CD14-positive monocyte (primary cell): ENCODE measurements at places on chromosomes 11 and 22.
A peak's percentile ranks its signal among the peaks of the same experiment; 100 is the strongest.

DNA sequence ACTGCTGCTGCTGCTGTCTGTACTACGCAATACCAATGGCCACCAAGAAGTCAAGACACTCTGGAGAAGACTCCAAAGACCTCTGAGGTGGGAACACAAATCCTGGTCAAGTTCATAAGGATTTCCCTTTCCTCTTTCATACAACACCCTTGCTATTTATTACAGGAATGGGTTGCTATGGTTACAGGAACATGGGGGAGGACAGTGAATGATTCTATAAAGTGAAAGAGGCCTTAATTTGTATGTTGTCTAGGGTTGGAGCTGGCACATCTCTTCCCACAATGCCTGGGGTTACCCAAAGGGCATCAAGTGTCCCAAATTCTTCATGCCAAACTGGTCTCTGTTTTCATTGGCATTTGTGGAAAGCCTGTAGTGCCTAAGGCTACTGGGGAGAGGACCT is 11.4 kb upstream of the SEC14L3 start:
- no peak for DNase-seq

- DNase-seq: peak; percentile 28
Observed at GRCh38 chr11:36702330-36703054, 104.5 kb upstream of the RAG2 start.

- DNase-seq: peak; percentile 84
Observed at GRCh38 chr11:44916331-44916730, 34.4 kb downstream of the TP53I11 start.

- no peak for DNase-seq
Observed at GRCh38 chr22:27241430-27242321, 559.9 kb downstream of the MN1 start.

GRCh38 chr11:57219021-57219627 is 17.9 kb downstream of the APLNR start:
- DNase-seq: peak; percentile 18

- DNase-seq: no peak
Observed at GRCh38 chr22:23104187-23104971, 34.1 kb downstream of the GNAZ start.
